ENCODE measurements at places on chromosomes 7 and 10. TPM values are rescaled to one million over a fixed set of nuclear protein-coding genes. Genes with fewer than 3 reads are reported as not detected.
A peak's percentile ranks its signal among the peaks of the same experiment; 100 is the strongest.

Gene CNPY1
- total RNA-seq, result not detected

Gene ALOX5
- 10.6 TPM for total RNA-seq

Gene PDZD7
- 1.2 TPM for total RNA-seq

Gene LRMDA
- 3.3 TPM for total RNA-seq

Gene GFRA1
- 38.7 TPM for total RNA-seq

Gene KLF14
- total RNA-seq, result 1.0 TPM

Gene FAM13C
- 6.8 TPM for total RNA-seq

GRCh38 chr7:130095812-130096211 is 25.5 kb downstream of the KLHDC10 start:
- peaks cover 19% of the 10 kb centered on the region for H3K4me1 ChIP-seq
- peaks cover 16% of the 10 kb centered on the region for H3K36me3 ChIP-seq
- H3K27ac ChIP-seq, result peak overlapping the region; percentile 57
- no peak overlapping the region for H3K4me3 ChIP-seq
- DNase-seq, result no peak
- no peaks in the 10 kb centered on the region for H3K27me3 ChIP-seq

DNA sequence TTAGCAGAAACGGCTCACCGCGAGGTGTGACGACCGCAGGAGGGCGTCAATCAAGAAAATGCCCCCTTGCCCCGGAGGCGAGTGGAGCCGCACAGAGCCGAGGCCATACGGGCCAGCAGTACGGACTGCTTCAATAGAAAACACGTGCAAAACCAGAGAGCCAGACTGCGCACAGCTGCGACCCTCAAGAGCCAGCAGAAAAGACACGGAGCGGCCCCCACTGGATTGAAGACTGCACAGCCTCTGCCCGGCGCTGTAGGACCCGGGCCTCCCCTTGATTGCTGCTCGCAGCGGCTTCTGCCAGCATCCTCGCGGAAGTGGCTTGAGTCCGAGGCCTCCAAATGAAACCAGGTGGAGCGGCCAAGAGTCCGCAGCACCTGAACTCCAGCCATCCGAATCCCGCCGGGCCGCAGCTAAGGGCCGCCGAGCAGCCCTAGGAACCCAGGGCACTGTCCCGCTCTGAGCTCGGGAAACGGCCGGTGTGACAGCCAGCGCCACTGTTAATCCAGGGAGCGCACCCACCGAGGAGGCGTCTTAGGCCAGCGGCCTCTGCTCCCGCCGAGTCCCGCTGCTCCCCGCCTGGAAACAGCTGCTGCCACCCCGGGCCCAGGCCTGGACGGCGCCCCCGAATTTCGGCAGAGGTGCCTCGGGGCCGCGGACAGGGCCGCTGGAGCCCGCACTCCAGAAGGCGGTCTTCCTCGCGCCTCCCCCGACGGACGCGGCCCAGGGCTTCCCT is 660 bp upstream of the HHEX start:
- H3K36me3 ChIP-seq, result peaks cover 3% of the 10 kb centered on the region
- no peak for DNase-seq
- H3K4me1 ChIP-seq, result peaks cover 17% of the 10 kb centered on the region
- H3K4me3 ChIP-seq, result peak overlapping the region; percentile 58

GRCh38 chr10:123996302-123996701 is 97.1 kb downstream of the CHST15 start:
- no peak for DNase-seq
- H3K36me3 ChIP-seq, result no peaks in the 10 kb centered on the region
- peaks cover 21% of the 10 kb centered on the region for H3K4me1 ChIP-seq
- peaks cover 32% of the 10 kb centered on the region for H3K27me3 ChIP-seq
- H3K27ac ChIP-seq, result no peak overlapping the region
- H3K4me3 ChIP-seq, result no peak overlapping the region

DNA sequence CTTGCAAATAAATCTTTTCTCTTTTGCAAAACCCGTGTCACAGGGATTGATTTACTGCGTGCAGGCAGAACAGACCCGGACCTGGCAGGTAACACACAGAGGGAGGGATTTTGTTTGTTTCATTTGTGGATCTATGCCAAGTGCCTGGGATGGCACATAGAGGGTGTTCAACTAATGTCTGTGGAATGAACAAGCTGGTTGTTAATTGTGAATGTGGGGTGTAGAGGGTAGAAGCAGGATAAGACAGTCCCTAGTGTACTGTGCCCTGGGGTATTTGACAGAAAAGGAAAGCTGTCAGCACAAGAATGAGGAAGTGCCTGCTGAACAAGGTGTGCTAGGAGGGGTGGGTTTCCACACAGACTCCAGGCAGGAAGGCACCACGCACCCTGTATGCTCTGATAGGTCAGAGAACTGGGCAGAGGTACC is 331.8 kb downstream of the CALN1 start:
- no peak for DNase-seq
- H3K27me3 ChIP-seq, result no peaks in the 10 kb centered on the region
- no peak overlapping the region for H3K4me3 ChIP-seq
- H3K27ac ChIP-seq, result peak overlapping the region; percentile 10
- H3K36me3 ChIP-seq, result no peaks in the 10 kb centered on the region
- H3K4me1 ChIP-seq, result peaks cover 7% of the 10 kb centered on the region

- H3K36me3 ChIP-seq, result peaks cover 7% of the 10 kb centered on the region
- H3K27me3 ChIP-seq, result no peaks in the 10 kb centered on the region
- H3K4me3 ChIP-seq, result no peak overlapping the region
- no peak for DNase-seq
These were observed 3.9 kb downstream of the LSMEM1 start for GRCh38 chr7:112484671-112485167.

DNA sequence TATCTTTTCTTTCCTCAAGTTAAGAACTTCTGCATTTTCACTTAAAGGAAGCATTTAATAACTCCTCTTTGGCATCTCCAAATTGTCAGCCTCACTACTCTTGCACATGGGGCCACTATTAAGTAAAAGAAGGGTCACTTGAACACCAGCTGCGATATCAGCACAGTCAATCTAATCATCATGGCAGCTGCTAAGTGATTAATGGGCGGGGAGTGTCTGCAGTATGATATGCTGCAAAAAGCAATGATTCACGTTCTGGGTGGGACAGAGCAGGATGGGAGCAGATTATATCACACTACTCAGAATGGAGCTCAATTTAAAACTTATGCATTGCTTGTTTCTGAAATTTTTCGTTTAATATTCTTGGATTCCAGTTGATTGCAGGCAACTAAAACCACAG is 447.4 kb upstream of the PFKP start:
- DNase-seq, result no peak
- peaks cover 17% of the 10 kb centered on the region for H3K27me3 ChIP-seq
- no peak overlapping the region for H3K27ac ChIP-seq
- no peaks in the 10 kb centered on the region for H3K36me3 ChIP-seq

- H3K36me3 ChIP-seq, result no peaks in the 10 kb centered on the region
- H3K27me3 ChIP-seq, result peaks cover 74% of the 10 kb centered on the region
- H3K27ac ChIP-seq, result no peak overlapping the region
- peak overlapping the region; percentile 72 for H3K4me3 ChIP-seq
- peaks cover 6% of the 10 kb centered on the region for H3K4me1 ChIP-seq
These were observed 29.5 kb upstream of the BMS1 start for GRCh38 chr10:42753126-42753506.

DNA sequence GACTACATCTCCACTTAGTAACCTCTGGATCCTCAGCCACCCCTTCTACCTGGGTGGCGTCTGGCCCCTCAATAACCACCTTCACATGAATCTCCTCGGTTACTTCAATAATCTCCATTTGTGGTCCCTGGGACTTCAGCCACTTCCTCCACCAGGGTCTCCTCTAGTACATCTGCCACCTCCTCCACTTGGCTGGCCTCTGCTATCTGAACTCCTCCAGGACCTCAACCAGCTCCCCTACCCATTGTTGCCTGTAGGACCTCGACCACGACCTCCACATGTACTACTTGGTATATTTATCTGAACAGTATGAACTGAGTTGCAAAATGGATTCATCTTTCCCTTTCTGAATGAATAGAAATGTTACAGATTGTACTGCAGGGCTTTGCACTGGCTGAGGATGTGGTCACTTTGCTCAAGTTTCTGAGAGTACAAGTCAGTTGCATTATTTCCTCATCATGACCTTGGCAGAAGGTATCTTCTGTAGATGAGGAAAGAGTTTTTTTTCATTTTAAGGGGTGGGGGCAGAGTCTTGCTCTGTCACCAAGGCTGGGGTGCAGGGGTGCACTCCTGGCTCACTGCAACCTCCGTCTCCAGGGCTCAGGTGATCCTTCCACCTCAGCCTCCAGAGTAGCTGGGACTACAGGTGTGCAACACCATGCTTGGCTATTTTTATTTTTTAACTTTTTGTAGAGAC is 36.0 kb downstream of the MAT1A start:
- H3K4me1 ChIP-seq, result no peaks in the 10 kb centered on the region
- no peak overlapping the region for H3K27ac ChIP-seq
- peaks cover 14% of the 10 kb centered on the region for H3K27me3 ChIP-seq

DNA sequence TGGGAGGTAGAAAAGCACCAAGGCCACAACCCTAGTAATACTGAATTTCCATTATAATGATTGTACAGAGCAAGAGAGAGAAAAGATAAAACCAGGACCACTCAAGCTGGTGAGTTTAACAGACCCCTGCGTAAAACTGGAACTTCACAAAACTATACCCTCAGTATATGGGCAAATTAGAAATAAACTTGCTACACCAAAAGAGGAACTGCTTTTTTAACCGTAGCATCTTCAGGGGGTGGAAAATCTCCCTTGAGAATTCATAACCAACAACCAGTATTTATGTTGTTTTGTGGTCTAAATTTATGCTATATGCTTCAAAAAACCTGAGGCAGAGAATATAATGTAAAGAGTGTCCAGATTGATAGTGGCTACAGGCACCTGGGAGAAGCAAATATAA is 171.2 kb downstream of the SGMS1 start:
- no peaks in the 10 kb centered on the region for H3K36me3 ChIP-seq
- no peaks in the 10 kb centered on the region for H3K27me3 ChIP-seq
- no peaks in the 10 kb centered on the region for H3K4me1 ChIP-seq
- no peak for DNase-seq
- H3K27ac ChIP-seq, result no peak overlapping the region

GRCh38 chr7:5232874-5233273 is 42.8 kb downstream of the WIPI2 start:
- no peak overlapping the region for H3K4me3 ChIP-seq
- DNase-seq, result no peak
- peaks cover 5% of the 10 kb centered on the region for H3K4me1 ChIP-seq
- H3K36me3 ChIP-seq, result peaks cover 32% of the 10 kb centered on the region
- H3K27me3 ChIP-seq, result no peaks in the 10 kb centered on the region

GRCh38 chr10:125024497-125025234 is 82.7 kb downstream of the ZRANB1 start:
- no peak overlapping the region for H3K4me3 ChIP-seq
- peak overlapping the region; percentile 59 for H3K27ac ChIP-seq
- peaks cover 30% of the 10 kb centered on the region for H3K36me3 ChIP-seq
- peaks cover 34% of the 10 kb centered on the region for H3K4me1 ChIP-seq
